ENCODE measurements at places on chromosomes 2 and 18.
A peak's percentile ranks its signal among the peaks of the same experiment; 100 is the strongest.

DNA sequence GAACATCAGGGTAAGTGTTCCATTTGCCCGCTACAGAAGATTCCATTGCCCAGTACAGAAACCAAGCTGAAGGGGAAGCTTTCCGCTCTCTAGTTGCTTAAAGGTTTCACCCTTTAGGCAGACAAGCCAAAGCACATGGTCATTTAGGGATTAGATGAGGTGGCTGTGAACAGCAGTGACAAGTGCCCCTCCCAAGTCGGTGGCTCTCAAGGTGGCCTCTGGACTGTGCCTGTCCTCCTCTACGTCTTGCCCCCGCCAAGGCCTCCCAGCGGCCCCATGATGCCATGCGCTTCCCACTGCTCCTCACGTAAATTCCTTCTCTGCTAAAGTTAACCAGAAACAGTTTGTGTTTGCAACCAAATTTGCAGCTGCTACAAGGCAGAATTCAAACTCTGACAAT is 24.2 kb upstream of the PTPN4 start:
- no peak for DNase-seq

- no peak for DNase-seq
Observed at GRCh38 chr2:38095996-38096861, 20.3 kb upstream of the CYP1B1 start.

DNA sequence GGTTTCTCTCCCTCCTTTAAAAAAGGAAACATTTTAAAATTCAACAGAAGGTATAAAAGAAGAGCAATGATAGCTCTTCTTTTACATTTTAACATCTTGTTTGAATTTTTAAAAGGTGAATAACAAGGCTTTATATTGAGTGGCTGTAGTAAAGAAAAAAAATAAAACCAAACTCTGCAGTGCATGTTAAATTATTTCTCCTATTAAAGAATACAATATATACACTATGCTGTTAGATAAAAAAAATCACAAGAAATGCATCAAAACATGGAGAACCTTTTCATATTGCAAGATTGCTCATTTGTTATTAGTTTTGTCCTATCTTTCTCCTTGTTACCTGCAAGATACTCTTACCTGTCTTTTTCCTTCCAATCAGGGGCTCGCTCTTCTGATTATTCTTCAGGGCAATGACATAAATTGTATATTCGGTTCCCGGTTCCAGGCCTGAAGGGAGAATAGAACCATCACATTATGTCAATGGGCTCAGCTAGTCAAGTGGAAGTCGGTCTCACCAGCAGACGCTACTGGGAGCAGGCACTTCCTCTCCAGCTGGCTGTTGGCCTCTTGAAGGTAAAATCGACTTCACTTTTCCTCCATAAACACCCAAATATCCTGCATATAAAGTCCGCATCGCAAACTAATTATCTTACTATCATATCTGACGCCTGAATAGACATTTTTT is 61.2 kb downstream of the ATIC start:
- no peak for DNase-seq

DNA sequence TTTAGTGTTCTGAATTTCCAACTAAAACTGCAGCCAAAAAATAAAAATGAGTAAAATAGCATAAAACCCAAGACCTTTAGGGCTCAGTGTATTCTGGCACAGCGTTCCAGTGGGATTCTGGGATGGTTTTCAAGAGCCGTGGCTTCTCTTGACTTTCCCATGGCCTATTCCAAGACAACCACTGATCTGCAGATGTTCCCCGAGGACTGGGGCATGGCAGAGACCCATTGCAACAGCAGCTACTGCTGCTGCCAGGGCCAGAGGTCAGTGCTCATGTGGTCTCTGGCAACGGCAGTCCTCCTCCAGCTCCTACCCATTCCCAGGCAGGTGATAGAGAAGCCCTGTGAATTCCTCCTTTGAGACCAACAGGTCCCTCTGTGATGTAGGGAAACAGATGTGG is 26.8 kb downstream of the TNP1 start:
- DNase-seq = no peak

- DNase-seq = no peak
Observed at GRCh38 chr2:1010415-1010930, 59.8 kb downstream of the SNTG2 start.

DNA sequence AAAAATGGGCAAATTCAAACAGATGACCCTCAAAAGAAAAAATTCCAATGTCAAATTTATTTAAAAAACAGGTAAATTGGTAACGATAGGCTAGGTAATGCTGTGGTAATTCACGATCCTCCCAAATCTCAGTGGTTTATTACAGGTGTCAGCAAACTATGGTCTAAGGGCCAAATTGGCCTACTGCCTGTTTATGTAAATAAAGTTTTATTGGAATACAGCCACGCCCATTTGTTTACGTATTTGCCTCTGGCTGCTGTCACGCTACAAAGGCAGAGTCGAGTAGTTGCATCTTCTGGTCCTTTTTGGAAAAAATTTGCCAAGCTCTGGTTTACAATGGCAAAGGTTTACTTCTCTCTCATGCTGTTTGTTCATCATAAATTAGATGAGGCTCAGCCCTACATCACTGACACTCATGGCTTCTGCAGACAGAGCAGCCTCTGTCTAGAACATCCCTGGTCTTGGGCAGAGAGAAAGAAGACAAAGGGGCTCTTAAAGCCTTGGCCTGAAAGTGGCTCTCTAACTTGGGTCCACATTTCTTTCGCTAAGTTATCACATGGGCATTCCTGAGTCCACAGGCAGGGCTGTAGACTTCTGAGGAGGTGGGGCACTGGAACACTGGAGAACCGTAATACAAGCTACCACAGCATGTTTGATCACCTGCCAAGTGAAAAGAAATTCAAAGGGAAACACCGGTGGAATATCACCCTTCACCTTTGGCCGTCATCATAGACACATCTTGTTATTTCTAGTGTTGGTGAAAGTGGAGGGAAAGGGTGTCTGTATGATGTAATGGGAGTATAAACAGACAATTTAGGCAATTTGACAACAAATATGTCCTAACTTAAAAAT is 34.8 kb downstream of the SP110 start:
- DNase-seq = no peak

- DNase-seq = no peak
Observed at GRCh38 chr2:130912471-130912870, 75.8 kb downstream of the ARHGEF4 start.

DNA sequence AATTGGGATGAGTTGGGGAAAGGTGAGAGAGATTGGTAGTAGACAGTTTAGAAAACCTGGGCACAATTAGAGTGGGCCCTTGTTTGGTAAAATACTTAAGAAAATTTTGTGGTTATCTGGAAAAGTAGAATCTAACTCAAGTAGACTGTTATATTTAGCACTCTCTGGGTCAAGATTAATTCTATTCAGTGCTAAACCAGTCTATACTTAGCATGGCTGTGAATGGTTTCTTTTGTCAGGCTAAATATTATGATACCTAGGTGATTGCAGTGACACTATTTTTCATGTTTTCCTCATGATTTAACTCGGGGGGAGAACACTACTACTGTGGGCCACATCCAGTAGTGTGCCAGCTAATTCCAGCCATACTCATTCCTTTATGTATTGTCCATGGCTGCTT is 58.9 kb downstream of the KIAA1328 start:
- no peak for DNase-seq

DNA sequence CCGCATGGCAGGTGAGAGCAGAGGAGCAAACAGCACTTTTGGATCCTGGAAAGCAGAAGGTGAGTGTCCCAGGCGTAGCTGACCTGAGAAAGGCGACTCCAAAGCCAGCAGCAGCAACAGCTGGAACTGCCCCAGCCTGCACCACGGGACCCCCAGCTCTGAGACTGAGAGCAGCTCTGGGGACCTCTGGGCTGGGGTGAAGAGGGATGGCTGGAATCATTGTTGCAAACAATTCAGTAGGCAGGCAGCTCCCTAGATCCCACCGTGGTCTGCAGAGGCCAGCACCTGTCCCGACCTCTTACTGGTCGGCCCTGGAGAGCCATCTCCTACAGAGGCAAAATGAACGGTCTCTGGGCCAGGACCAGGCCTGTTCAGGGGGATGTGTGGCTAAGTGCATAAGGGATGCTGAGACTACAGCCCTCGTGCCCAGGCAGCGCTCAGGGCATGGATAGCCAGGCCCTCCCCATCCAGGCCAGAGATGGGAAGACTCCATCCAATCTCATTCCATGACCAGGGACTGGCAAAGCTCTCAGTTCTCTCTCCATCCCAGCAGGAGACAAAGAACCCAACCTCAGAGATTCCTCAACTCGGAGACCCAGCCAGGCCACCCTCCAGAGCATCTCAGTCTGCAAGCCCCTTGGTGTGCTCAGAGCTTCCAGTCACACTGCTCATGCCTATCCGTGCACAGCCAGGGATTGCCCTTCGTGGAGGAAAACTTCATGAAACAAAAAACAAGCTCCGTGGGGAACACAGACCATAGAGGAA is 38.2 kb upstream of the ALPP start:
- no peak for DNase-seq

- no peak for DNase-seq
Observed at GRCh38 chr2:70978341-70979179, at the start of gene ANKRD53. ANKRD53 (plus strand) TSS chr2:70978630; CDS start chr2:70978646, 16 bp downstream.

GRCh38 chr2:240530181-240530580 is 27.6 kb downstream of the ANKMY1 start:
- no peak for DNase-seq

DNA sequence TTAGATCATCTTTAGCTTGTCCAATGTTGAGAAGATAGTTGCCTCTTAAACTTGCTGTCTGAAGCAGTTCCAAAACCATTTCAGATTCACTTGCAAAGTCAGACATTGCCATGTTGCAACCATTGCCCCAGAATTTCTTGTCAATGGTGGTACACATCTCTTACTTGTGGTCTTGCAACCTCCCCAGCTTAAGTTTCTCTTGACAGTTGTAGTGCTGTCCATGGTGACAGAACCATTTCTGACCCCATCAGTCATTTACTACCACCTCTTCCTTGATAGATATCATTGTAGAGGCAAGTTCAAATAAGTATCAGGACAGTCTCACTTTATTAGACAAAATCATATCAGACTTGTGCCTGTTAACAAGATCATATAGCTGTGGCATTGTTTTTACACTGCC is 407.2 kb upstream of the HNRNPA3 start:
- DNase-seq = no peak

DNA sequence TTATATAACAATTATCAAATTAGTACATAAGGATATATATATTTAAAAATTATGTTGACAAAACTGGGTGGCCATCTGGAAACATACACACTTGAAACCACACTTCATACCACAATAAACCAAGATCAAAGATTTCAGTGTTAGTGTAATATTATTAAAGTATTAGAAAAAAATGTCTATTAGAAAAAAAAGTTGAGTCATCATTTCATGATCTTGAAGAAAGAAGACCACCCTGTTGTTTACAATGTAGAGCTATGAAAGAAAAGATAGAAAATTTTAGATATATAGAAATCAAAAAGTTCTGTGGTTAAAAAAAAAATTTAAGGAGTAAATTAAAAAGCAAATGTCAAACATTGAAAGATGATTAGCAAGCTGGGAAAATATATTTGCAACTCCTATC is 224.5 kb upstream of the CDH20 start:
- no peak for DNase-seq

GRCh38 chr2:100964681-100965169 is 37.4 kb upstream of the RPL31 start:
- no peak for DNase-seq

GRCh38 chr2:154855138-154855537 is 156.6 kb downstream of the KCNJ3 start:
- no peak for DNase-seq

- no peak for DNase-seq
Observed at GRCh38 chr2:213086050-213086449, 65.4 kb downstream of the IKZF2 start.

GRCh38 chr2:239589833-239590232 is 189.0 kb upstream of the HDAC4 start:
- DNase-seq = no peak

DNA sequence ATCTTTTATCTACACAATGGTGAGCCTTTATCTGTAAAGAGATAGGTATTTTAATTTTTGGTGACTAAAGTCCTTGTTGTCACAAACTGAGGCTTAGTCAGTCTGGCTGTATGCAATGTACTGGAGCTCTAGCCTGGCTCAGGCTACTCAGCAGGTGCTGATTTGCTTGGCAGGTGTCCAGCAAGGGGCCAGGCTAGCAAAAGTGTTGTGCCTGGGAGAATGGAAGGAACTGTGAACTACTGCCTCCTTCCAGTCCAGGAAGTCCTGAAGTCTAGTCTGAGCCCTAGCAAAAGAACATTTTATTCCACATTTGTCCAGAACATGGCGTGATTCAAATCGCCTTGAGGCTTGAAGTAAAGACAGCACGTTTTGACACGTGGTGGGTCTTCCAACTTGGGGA is 260.5 kb downstream of the CCDC85A start:
- peak; percentile 4 for DNase-seq

GRCh38 chr18:8707556-8708300 is 2.4 kb downstream of the MTCL1 start:
- peak; percentile 83 for DNase-seq

- no peak for DNase-seq
Observed at GRCh38 chr2:74599676-74600075, 45.2 kb downstream of the DOK1 start.

GRCh38 chr18:32759611-32760167 is 13.1 kb downstream of the KLHL14 start:
- DNase-seq = no peak

- no peak for DNase-seq
Observed at GRCh38 chr2:159737292-159737916, 25.1 kb downstream of the MARCHF7 start.

GRCh38 chr2:105032476-105032875 is 5.4 kb upstream of the MRPS9 start:
- no peak for DNase-seq

- DNase-seq = no peak
Observed at GRCh38 chr2:29011418-29012060, 30.4 kb downstream of the TOGARAM2 start.

DNA sequence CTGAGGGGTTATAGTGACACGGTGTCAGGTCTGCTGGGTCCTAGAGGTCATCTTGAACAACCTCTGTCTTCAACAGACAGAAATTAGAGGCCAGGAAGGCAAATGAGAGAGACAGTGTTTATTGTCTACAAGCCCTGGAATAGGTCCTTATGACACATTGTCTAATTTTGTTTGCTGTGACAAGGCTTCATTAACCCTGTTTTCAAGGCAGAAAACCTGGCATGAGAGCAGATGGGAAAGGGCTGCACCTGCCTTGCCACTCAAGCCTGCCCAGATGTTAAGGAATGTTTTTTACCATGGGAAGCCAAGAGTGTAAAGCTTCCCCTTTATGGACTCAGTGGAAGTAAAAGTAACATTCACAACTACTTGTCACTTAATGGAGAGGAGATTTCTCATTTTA is 275.3 kb downstream of the KCNS3 start:
- DNase-seq = no peak

- no peak for DNase-seq
Observed at GRCh38 chr2:164642268-164642667, 21.0 kb upstream of the GRB14 start.
